ENCODE measurements at places on chromosomes 5 and 9.

GRCh38 chr5:180373870-180374269 is 20.7 kb upstream of the GFPT2 start:
- DNase-seq: no peak

DNA sequence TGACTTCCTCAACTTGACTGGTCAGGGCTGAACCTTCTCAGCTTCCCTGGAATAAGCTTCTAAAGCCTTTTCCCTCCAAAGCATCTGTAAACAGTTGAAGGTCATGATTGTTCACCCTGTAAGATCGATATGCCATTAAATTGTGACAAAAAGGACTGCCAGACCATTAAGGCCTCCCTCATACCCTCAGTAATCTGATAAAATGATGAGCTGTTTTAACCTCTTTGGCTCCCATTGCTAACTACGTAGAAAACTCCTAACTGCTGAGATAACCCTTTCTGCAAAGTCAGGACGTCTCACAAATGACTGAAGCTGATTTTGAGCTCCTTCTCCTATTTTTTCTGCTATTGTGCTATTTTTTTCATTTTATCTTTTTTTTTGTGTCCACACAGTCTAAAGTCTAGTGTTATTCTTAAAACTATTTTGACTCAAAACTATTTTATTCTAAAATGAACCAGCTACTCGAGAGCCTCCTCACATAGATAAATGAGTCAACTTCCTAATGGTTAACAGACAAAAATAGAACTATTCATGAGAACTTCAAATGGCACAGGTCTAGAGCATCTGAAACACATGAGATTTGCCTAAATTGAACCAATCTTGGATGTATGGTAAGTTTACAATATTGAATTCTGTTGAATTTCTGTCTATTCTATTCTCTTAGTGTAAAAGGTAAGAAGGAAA is 395.6 kb upstream of the TLE4 start:
- DNase-seq: no peak

DNA sequence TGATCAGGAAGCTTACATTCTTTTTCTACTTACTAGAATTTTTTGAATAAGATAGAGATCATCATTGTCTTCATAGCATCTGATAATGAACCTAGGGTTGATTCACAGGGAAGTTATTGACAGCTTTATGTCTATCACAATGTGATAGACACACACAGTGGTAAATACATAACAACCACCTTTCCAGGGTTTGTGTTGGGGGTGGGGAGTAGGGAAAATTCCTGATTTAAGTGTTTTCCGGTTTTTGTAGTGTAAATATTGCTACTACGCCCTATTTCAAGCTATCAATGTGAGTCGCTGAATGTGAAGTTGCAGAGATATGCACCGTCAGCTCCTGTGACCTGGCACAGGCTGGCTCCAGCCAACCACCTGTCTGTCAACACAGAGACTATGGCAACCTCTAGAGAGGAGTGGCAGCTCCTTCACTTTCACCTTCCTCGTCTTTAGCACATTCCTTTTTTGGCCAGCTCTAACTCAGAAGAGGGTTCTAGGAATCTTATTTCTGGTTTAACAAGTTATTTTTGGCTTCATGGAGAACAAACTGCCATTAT is 224.9 kb downstream of the MAT2B start:
- no peak for DNase-seq

GRCh38 chr9:6495466-6495865 is 82.5 kb downstream of the UHRF2 start:
- no peak for DNase-seq

DNA sequence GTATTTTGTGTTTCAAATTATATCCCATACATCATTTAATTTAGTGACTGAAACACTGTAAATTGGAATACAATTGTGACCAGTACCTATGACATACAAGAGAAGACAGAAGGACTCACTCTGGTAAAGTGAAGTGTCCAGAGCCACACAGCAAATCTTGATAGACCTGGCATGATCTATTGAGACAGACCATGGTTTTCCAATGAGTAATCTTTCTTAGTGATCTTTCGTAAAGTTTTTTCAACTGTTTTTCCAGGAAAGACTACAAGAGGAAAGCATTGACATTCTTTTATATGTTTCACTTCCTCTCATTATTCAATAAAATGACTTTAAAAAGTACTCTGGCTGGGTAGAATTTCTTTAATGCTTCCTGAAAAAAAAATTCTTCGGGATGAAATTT is 43.3 kb upstream of the ALDH1A1 start:
- no peak for DNase-seq

GRCh38 chr5:132561601-132562000 is 4.8 kb downstream of the RAD50 start:
- no peak for DNase-seq

DNA sequence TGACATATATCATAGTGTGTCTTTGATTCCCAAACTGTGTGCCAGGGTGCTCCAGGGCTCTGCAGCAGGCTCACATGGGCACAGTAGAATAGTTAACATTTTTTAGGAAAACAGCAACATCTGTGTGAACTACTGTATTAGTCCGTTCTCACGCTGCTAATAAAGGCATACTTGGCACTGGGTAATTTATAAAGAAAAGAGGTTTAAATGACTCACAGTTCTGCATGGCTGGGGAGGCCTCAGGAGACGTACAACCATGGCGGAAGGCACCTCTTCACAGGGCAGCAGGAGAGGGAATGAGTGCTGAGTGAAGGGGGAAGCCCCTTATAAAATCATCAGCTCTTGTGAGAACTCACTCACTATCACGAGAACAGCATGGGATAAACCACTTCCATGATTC is 82.7 kb downstream of the EGFLAM start:
- no peak for DNase-seq

DNA sequence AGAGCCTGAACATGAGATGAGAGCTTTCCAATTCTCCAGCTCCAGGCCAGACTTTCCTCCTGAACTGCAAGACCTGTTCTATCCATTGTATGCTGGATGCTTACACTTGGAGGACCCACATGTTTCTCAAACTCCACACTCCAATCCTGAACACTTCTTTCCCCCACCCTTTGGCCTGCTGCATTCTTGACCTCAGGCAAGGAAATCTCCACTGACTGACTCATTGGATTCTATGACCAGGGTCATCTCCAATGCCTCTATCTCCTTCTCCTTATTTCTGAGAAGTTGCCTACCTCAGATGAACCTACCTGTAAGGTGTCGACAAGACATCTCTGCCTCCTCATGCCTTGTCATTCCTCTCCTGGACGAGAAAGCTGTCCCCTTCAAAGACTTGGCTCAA is 153.6 kb downstream of the CRB2 start:
- no peak for DNase-seq

GRCh38 chr5:152349683-152350526 is 55.2 kb downstream of the NMUR2 start:
- no peak for DNase-seq

- DNase-seq: no peak
Observed at GRCh38 chr5:31469886-31470285, 62.0 kb downstream of the DROSHA start.

DNA sequence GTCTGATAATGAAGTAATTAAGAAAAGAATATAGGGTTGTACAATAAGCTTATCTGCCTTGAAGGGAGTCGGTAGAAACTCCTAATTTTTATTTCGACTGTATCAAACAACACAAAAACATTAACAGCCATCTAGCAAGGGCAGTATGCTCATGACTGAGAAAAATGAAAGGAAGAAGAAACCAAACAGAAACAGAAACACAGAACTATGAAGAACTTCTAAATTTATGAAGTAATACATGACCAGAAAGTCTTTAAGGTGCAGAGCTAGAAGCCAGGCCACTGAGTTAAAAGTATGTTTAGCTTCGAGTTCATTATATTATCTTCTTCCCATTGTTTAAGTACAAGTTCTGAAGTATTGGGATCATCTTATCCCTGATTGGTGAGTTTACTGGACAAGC is 367.3 kb upstream of the C9orf72 start:
- DNase-seq: no peak

DNA sequence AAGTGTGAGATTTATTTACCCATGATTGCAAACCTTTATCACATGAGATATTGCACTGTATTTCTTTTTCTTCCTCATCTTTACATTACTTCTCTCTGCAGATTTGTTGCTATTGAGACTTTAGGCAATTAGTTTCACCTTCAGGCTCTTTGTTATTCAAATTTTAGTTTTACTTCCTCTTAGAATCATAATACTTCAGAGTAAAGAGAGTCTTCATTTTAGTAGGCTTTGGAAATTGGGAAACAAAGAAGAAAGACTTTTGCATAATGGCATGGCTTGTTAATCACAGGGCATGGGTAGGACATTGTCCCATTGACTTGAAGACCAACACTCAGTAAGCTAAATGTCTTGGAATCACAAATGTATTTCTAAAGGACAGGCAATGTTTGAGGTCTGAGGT is 1.2 kb upstream of the PCDHGA5 start:
- no peak for DNase-seq

DNA sequence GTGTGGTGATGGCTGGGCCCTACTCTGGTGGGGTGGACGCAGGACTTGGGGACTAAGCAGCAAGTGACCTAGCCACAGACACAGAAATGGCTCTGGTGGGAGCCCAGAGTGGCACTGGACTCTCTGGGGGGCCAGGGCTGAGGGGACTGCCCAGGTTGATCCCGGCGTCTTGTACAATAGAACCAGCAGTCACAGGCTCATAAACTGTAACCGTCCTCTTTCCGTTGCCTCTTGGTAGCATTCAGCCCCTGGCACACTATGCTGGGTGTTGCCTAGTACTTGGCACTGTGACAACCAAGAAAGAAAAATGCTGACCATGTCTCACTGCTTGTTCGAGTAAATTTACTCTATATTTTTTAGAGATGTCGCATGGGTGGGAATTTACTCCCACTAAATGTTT is 80.5 kb downstream of the DAB2IP start:
- no peak for DNase-seq

GRCh38 chr9:119451426-119451825 is 82.2 kb upstream of the BRINP1 start:
- no peak for DNase-seq
